ENCODE measurements at places on chromosomes 7 and 10. TPM values are rescaled to one million over a fixed set of nuclear protein-coding genes. Genes with fewer than 3 reads are reported as not detected.

The WDR86 gene
- total RNA-seq: 0.08 TPM

The NEUROD6 gene
- total RNA-seq: not detected

The SPDYE2 gene
- not detected for total RNA-seq

The ZNF467 gene
- 0.68 TPM for total RNA-seq

The EPHB4 gene
- total RNA-seq: 81.7 TPM

The ADAMTS14 gene
- not detected for total RNA-seq

The NKX2-3 gene
- total RNA-seq: not detected

The GPER1 gene
- not detected for total RNA-seq

The IDI2 gene
- total RNA-seq: not detected

The DPYSL4 gene
- 0.94 TPM for total RNA-seq

The PFKFB3 gene
- 17.3 TPM for total RNA-seq

The UCN3 gene
- not detected for total RNA-seq

The MRLN gene
- total RNA-seq: not detected

The ZNF365 gene
- 1.5 TPM for total RNA-seq

The CHAT gene
- not detected for total RNA-seq

The PTPRE gene
- 25.7 TPM for total RNA-seq

The TAS2R41 gene
- total RNA-seq: not detected

The DRGX gene
- total RNA-seq: not detected

The EIF3A gene
- 90.5 TPM for total RNA-seq

The SCART1 gene
- 0.30 TPM for total RNA-seq

The ABCA13 gene
- total RNA-seq: 0.46 TPM

The ATOH7 gene
- not detected for total RNA-seq

The ENTPD1 gene
- not detected for total RNA-seq

The HOXA3 gene
- 2.1 TPM for total RNA-seq

The MBL2 gene
- not detected for total RNA-seq

The OPALIN gene
- not detected for total RNA-seq

The GNAI1 gene
- 40.9 TPM for total RNA-seq

The CABCOCO1 gene
- total RNA-seq: not detected

The GIMAP8 gene
- 0.19 TPM for total RNA-seq

The DCLRE1A gene
- total RNA-seq: 5.7 TPM

The CREB5 gene
- 7.0 TPM for total RNA-seq

The RPEL1 gene
- total RNA-seq: 0.04 TPM

The GDF2 gene
- not detected for total RNA-seq

The BTBD16 gene
- total RNA-seq: 0.15 TPM

The STOX1 gene
- not detected for total RNA-seq

The TWIST1 gene
- total RNA-seq: 0.34 TPM

Measured in hair follicular keratinocyte (primary cell).